Activated T-helper 9 cell treated with anti-CD3 and anti-CD28 coated beads, Interleukin-2, amount 50 U/mL, for 16 hours (primary cell): ENCODE measurements at places on chromosomes 7 and 10.

DNA sequence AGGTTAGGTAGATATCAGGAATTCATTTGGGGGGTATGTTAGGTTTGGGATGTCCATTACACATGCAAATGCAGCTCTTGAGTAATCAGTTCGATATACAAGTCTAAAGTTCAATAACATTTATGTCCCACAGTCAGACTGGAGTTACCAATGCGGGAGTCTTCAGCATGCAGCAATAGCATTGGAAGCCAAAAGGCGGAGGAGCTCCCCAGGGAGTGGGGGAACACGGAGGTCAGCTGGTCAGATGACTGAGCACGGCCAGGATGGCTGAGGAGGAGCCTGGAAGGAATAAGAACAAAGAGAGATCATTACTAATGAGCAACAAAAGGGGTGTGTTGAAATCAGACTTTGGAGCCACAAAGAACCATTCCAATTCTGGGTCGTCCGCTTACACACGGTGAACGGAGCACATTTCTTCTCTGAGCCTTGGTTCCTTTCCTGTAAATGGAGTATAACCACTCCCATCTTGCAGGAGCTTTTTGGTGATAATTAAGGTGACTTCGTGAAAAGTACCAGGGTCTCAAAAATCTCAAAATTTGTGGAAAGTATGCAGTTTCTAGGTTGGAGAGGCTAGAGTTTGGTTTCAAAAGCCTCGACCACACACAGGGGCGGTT is 478 bp upstream of the ZNF22 start:
- no peak for DNase-seq

DNA sequence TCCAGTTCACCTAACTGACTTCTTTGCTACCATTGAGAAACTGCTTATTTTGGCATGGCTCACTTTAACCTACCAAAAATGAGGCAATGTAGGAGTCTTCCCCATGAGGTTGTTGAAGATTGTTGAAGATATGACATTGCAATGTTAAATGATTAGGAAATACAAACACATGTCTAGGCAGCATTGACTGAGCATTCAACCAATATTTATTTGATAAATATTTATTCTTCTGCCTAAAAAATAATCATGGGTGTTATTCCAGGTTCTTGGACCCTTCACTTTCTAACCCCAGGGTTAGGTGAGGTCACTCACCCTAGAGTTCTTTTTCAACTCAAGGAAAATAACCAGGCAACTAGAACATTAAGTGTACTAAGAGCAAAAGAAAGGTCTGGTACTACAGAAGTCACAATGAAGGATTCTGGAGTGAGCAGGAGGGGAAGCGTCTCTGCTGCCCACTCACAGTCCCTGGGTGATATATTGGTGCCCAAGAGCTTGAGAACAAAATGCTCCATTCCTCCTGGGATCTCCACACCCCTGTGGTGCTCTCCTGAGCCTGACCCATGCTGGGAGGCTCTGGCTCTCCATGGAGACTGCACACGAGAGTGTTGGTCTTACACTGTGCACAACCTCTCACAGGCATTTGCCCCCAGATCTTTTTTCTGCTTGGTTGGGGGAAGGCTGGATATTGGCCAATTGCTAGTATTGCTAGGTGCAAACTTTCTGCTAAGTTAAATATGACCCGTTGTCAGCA is 123.4 kb downstream of the SPAG6 start:
- no peak for DNase-seq

- no peak for DNase-seq
Measured at GRCh38 chr10:124517461-124517860, 55.8 kb downstream of the LHPP start.

GRCh38 chr7:15326044-15326644 is 235.7 kb downstream of the AGMO start:
- no peak for DNase-seq

DNA sequence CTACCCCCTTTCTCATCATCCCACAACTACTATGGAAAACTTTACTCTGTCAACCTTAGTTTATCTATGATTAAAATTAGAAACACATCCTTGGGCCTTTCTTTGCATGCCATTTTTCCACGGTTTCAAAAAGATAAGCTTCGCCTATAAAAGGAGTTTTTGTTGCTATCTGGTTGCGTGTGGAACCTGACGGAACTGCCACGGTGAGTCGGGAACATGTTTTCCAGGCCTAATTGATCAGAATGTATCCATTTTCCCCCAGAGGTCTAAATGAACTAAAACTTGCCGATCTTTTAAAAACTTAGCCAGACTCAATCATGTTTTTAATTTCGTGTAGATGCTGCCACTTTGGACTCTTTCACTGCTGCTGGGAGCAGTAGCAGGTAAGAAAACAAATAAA is at the start of gene PNLIP:
PNLIP (plus strand) TSS at position 176 of the 400 bp plus-strand sequence; CDS start at position 338, 162 bp downstream.
- no peak for DNase-seq

- no peak for DNase-seq
Measured at GRCh38 chr7:69860486-69860885, 262.2 kb downstream of the AUTS2 start.

- no peak for DNase-seq
Measured at GRCh38 chr7:64618785-64619456, 47.0 kb upstream of the ZNF107 start.

DNA sequence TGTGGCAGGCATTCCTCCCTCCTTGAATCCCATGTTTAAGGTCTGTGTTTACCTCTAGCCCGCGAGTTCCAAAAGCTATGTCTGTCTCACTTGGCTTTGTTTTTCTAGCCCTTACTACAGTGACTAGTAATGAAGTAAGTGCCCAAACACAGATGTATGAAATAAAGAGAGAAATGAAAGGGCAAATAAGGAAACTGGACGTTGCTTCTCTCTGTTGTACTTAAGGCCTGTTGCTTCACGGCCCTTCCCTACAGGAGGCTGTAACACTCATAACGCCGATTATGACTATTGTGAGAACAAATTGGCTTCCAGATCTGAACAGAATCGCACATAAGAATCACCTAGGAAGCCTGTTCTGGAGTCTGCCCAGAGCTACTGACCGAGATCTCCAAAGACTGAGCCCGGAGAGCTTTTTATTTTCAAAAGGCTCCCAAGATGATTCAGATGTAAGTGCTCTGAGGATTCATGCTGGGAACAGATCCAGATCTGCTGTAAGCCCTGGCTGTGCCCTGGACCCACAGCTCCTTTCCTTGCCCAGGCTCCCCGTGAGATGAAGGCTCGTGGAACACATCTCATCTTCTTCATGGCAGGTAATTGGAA is 432.6 kb downstream of the SDK1 start:
- DNase-seq, result no peak

DNA sequence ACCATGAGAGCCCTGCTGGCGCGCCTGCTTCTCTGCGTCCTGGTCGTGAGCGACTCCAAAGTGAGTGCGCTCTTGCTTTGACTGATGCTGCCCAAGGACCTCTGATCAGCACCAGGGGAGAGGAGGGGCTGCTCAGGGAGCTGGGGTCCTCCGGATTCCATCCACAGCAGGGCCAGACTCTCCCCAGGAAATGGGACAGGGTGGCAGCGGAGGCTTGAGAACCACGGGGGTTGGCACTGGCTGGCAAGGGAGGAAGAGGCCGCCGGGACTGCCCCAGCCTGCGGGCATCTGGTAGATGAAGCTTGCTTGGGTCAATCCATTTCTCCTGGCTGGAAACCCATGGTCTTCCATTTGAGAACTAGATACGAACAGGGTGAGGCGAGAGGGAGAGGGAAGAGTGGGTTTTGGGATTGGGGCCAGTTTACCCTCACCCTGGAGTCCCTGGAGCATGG is 647 bp downstream of the PLAU start:
- DNase-seq, result peak; percentile 12

DNA sequence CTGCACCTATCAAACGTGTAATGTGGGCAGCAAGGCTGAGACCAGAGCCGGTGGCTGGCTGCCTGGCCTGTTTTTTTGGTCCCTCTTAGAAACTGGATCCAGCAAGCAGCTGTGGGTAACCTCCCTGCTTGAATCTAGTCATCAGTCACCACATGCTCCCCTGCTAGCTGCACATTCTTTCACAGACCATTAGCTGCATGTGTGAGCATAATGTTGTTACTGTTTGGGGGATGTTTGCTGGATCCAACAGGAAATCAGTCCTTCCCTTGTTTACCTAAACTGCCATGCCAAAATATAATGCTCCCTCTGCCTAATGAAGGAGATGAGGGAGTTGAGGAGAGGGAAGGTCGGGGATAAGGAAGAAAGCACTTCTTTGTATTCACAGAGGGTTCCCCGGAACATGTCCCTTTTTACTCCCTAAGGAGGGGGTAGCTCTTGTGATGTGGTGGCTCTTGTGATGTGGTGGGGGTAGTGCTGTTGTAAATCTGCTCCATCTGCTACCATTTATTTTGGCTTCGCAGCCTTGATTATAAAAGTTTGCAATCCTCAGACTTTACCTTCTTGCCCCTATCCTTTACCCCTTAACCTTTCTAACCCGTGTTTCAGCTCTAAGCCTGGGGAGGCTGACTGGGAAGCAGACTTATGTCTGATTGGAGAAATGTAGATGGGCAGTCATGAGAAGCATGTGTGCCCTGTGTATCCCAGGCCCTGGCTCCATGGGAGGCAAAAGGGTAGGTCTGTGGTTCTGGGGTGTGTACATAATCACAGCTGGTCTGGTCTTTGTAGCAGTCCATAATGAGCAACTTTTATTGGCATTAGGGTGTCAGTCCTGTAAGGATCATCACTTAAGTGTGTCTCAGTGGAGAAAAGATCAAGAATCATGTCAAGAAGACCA is 20.8 kb downstream of the LOXL4 start:
- no peak for DNase-seq

DNA sequence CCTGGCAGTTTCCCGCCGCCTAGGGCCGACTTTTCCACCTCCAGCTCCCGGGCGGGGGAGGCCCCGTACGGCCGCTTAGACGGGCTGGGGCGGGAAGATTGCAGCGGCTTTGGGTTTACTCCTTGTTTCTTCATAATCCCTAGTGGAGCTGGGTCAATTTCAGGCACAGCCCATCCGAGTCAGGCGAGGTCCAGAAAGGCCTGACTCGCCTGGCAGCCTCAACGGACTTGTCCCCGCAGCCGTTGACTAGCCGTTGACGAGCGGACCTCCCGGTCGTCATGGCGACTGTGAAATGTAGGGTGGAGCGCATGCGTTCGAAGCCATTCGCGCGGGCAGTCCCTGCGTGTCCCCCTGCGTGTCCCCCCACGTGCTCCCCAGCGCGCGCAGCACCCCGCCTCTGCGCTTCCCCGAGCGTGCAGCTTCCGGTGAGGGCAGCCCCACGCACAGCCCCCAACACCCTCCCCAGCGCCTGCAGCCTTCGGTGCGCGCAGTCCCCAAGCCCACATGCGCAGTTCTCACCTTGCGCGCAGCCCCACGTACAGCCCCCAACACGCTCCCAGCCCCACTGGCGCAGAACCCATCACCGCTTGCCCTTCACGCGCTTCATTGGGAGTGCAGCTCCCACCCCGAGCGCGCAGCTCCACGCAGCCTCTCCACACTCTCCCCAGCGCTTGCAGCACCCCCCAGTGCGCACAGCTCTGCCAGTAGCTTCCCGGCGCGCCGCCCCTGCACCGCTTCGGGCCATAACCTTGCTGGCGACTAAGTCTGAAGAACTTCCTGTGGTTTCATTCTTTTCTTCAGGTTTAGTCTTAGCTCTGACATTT is 67.8 kb downstream of the TBX20 start:
- DNase-seq, result no peak

- DNase-seq, result no peak
Measured at GRCh38 chr10:80455461-80456349, 1.6 kb downstream of the TSPAN14 start.

DNA sequence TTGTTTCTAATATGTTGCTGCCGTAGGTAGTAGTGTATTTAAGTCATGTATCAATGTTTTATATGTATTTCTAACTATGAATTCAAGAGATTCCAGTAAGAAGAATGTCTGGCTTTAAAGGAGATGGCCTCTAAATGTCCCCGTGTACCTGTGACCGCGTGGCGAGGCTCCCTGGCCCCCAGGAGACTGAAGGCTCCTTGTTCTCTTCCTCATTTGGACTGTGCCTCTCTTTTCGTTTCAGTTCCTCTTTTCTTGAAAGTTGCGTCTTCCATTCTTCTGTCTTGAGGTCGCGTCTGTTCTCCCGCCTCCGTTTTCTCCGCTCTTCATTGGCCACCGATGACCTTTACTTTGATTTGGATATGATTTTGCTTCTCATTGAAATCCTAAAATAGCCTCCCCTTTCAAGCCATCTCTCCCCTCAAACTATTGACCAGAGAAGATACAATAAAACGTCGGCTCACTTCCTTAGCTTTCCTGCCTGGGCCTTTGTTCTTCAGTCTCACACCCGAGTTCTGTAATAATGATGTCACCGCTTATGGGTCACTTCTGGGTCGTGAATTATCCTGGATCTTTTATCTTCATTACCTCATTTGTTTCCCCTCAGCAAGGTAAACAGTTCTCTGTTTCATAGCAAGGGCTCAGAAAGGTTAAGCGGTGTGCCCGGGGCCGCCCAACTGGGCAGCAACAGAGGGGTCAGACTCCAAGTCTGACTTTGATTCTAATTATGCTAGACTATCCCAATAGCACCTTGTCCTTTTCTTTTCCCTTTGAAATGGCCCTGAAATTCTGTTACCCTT is 28.7 kb downstream of the WIPI2 start:
- DNase-seq, result no peak

DNA sequence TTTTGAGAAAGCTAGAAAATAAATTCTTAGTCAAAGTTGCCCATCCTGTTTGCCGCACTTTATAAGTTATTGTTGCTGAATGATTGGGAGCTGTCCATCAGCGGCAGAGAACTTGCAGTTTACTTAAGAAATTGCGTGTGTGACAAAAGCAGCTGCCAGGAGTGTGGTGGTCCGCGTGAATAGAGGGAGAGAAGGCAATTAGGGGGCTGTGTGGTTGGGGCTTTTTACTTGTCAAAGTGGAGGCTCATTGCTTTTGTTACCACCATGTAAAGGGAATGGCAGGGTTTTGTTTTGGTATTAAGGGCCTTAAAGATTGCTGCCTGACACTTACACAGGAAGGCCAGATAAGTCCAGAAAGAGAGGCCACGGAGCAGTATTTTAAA is 177.8 kb downstream of the TCF7L2 start:
- DNase-seq, result no peak

GRCh38 chr7:64870656-64871055 is 32.4 kb upstream of the ZNF273 start:
- DNase-seq, result no peak

- peak; percentile 51 for DNase-seq
Measured at GRCh38 chr10:102352066-102352715, 43.3 kb upstream of the NFKB2 start.

- DNase-seq, result no peak
Measured at GRCh38 chr10:1366811-1367425, 310.7 kb downstream of the WDR37 start.
